ENCODE measurements at places on chromosomes 3 and 15. TPM values are rescaled to one million over a fixed set of nuclear protein-coding genes. Genes with fewer than 3 reads are reported as not detected.

VGLL3 gene
- 27.6 TPM for polyA plus RNA-seq

CEP152 gene
- polyA plus RNA-seq, result 11.2 TPM

AZI2 gene
- 106 TPM for polyA plus RNA-seq

FAM3D gene
- polyA plus RNA-seq, result 3.6 TPM

DNA sequence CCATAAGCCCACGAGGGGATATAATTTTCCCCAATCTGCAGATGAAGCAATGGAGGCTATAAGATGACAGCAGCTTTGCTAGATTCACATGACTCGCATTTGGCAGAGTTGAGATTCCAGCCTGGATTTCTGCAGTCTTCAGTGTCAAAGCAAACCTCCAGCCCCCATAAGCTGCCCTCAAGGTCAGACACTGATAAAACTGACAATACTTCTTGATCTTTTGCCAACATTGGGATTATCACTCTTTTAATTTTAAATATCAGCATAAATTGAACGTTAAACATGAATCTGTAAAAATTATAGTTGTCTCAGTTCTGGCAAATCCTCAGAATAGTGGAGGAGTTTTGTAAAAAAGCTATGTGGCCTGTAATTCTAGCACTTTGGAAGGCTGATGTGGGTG lies 234.1 kb upstream of the TRIM42 start:
- no peak for DNase-seq

GRCh38 chr15:81407718-81408117 lies 33.7 kb upstream of the TMC3 start:
- DNase-seq, result no peak

DNA sequence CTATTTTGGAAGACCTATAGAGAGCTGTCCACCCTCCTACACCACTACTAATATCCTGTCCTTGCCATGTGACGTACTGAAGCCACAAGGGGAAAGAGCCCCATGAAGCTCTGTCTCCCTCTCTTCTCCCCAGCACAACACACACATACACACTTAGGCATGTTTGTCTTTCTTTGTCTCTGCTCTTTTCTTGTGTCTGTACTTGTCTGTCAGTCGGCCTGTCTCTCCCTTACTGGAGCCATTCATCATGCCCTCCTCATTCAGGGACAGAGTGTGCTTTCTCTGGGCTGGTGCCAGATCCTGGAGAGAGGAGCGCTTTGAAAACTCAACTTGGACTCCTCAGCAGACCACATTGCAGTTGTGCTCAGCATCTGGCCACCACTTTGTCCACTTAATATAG lies 47.6 kb downstream of the PSMD6 start:
- no peak for DNase-seq

- DNase-seq, result no peak
These were observed 264 bp upstream of the CMTM6 start for GRCh38 chr3:32502946-32503286.

DNA sequence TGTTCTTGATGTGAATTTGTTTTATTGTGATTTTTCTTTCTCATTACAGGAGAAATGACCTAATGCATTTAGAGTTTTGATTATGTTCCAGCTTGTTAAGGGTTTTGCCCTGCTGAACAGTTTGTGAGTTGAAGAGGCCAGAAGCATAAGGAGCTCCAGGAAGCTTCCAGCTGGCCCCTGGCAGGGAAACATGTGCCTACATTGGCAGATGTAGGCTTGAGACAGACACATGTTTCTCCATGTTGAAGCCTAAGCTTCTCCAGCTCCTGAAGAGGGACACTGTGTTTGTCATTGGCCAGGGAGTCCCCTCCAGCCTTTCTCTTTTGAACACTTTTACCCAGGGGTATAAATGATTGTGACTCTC lies 88.4 kb downstream of the ASB7 start:
- no peak for DNase-seq

DNA sequence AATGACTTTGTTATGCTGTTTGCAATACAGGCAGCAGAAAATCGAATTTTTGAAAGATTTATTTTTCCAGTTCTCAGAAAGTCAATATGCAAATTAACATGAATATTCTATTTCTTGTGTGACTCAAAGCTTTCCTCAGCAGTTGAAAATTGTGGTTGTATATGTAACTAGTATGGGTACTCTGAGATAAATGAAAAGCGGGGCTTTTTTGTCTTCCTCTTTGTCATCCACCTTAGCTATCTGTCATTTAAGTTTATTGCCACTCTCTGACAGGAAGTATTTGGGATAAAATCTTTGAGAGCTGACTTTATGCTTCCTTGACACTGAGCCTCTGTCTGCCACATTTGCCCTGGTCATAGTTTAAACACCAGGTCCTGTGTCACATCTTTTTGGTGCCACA lies 91.5 kb downstream of the ATG7 start:
- DNase-seq, result no peak

GRCh38 chr3:4834403-4834866 lies 144.8 kb upstream of the BHLHE40 start:
- no peak for DNase-seq

DNA sequence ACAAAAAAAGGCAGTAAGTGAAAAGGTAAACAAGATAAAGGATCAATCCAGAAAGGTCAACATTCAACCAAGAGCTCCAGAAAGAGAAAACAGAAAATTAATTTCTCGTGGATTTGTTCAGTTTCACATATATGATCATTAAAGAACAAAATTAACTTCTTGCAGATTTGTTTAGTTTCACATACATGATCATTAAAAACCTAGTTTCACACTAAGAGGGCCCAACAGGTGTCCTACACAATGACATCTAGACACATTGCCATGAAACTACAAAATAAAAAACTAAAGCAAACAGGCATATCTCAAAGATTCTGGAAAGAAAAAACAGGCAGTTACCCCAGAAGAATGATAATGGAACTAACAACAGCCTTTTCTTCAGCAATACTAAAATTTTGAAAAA lies 22.1 kb downstream of the PHC3 start:
- DNase-seq, result no peak
